ENCODE measurements at places on chromosomes 6 and 20.
A peak's percentile ranks its signal among the peaks of the same experiment; 100 is the strongest.

DNA sequence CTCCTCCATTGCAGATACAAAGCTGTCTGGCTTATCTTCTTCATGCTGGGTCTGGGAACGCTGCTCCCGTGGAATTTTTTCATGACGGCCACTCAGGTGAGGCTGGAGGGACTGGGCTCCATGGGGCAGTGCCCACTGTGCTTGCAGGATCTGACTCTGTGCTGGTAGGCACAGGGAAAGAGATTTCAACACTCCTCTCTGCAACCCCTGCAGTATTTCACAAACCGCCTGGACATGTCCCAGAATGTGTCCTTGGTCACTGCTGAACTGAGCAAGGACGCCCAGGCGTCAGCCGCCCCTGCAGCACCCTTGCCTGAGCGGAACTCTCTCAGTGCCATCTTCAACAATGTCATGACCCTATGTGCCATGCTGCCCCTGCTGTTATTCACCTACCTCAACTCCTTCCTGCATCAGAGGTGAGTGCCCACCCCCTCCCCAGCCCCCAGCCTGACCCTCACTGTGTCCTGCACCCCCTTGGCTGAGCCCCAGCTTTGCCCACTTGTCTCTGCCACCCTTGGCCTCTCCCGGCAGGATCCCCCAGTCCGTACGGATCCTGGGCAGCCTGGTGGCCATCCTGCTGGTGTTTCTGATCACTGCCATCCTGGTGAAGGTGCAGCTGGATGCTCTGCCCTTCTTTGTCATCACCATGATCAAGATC is 6.1 kb downstream of the SLC29A1 start:
- no peak for DNase-seq

- DNase-seq = no peak
These were observed 57.8 kb upstream of the EDN1 start for GRCh38 chr6:12232339-12232738.

GRCh38 chr6:41167173-41167963 is 4.5 kb upstream of the TREM2 start:
- no peak for DNase-seq

DNA sequence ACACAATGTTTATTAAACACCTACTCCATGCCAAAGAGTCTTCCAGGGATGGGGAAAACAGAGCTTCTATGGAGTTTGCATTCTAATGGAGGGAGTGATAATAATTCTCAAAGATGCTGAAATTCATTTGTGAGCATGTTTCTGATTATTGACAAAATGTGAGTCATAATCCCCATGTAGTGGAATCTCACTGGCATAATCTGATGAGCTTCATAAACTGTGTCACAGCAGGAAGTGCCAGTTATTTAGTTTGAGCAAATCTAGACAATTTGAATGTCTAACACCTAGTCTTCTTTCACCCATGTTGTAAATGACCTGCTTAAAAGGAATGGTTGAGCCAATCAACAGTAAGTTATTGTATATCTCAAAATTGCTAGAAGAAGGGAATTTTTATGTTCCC is 95.1 kb downstream of the KCNQ5 start:
- DNase-seq = no peak

GRCh38 chr6:109242925-109243324 is 139.3 kb downstream of the CD164 start:
- DNase-seq = no peak

DNA sequence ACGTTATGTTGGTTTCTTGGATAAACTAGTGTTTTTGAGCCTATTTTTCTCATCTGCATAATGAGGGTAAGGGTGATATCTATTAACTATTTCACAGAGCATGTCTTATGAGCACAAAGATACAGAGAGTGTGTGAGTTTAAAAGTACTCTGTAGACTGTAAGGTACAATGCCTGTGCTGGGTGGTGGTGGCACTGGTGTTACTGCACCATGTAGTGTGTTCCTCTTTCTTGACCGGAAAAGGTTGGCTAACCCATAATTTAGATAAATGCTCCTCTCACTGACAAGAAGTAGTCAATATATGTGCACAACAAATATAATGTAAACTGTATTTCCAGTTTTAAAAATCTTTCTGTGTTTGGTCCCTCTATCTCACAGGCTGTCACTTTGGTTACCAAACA is 116.2 kb upstream of the MMS22L start:
- no peak for DNase-seq

- no peak for DNase-seq
These were observed 17.3 kb downstream of the SNX5 start for GRCh38 chr20:17951323-17951722.

DNA sequence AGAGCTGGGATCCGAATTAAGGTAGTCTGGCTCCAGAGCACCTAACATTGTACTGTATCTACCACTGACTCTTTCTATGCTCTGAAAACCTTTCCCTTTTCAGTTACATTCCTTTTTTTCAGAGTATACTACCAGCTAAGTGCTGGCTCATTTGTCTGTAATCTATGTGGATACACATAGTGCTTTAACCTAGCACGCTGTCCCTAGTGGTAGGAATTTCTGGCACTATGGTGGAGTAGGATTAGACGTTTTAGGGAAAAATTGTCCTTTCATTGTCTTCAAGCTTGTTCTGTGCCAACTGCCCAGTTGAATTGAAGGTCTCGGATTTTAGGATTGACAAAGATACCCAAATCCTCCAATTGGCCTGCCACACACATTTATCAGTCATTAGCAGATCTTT is 259.1 kb upstream of the FERMT1 start:
- no peak for DNase-seq

- peak; percentile 33 for DNase-seq
These were observed at the start of gene SLCO4A1 for GRCh38 chr20:62642051-62642665. Gene SLCO4A1, plus strand, starts transcription at chr20:62642503. Its CDS starts 13,952 bp downstream, at chr20:62656455.

DNA sequence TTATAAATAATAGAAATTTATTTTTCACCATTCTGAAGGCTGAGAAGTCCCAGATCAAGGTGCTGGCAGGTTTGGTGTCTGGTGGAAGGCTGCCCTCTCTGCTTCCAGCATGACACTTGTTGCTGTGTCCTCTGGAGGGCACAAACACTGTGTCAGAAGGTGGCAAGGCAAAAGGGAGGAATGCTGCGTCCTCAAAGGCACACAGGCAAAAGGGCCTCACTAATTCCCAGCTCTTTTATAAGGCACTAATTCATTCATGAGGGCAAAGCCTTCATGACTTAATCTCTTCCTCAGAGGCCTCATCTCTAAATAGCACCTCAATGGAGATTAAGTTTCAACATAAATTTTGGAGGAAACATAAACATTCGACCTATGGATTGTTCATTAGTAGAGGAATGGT is 209.5 kb upstream of the SMLR1 start:
- DNase-seq = no peak

DNA sequence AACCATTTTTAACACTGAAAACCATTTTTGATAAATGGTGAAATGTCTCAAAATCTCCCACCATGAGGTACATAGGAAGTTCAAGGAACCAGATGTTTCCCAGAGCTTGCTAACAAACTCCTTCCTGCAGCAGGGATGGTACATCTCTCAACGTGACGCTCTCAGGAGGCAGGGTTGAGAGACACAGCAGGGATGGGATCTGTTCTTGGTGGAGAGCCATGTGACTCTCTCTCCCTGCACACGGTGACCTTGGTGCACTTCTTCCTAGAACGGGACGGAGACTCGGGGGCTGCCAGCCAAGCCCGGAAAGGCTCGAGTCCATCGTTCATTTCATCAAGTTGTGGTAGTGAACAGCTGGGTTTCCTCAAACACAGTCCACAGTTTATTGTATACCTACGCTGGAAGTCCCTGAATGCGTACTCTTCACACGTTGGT is 94.2 kb downstream of the FAM50B start:
- DNase-seq = no peak

GRCh38 chr6:30130887-30131862 is 4.8 kb upstream of the TRIM40 start:
- peak; percentile 60 for DNase-seq

GRCh38 chr6:81890846-81891245 is 138.4 kb upstream of the TENT5A start:
- DNase-seq = no peak

DNA sequence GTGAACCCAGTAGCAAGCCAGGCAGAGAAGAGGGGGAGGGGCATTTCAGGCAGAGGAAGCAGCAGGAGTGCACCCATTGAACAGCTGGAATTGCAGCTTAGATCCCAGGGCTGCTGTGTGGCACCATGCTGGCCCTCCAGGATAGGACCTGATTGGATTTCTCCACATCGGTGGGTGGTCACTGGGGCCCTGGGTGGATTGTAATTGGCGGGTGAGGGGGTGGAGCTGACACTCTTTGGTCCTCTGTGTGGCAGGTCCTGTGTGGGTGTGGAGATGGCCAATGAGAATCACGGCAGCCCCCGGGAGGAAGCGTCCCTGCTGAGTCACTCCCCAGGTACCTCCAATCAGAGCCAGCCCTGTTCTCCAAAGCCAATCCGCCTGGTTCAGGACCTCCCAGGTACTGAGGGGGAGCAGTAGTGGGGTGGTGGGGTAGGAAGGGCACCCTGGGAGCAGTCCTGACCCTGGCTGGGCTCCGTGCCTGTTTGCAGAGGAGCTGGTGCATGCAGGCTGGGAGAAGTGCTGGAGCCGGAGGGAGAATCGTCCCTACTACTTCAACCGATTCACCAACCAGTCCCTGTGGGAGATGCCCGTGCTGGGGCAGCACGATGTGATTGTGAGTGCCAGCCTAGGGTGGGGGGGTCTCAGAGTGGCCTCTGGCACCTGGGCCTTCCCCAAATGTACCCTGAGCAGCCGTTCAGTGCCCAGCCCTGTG is 4.4 kb downstream of the PCIF1 start:
- no peak for DNase-seq

DNA sequence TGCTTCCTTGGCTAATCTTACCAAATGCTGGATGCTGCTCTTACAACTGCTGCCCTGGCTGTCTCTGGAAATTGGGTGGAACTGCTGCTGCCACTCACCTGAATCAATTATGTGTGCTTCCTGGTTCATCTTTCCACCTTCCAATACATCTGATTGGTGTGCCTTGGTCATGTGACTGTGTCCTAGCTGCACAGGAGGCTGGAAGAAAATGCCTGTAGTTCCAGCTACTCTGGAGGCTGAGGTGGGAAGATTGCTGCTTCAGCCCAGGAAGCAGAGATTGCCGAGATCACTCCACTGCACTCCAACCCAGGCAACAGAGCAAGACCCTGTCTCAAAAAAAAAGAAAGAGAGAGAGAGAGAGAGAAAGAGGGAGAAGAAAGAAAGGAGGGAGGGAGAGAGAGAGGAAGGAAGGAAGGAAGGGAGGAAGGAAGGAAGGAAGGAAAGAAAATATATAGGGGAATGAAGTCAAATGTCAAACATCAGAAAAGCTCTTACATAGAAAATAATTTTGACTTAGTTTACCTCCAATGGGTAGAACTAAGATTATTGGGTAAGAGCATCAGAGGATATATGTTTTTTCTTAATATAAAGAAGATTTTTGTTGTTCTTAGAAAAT is 14.1 kb upstream of the PPARD start:
- no peak for DNase-seq

DNA sequence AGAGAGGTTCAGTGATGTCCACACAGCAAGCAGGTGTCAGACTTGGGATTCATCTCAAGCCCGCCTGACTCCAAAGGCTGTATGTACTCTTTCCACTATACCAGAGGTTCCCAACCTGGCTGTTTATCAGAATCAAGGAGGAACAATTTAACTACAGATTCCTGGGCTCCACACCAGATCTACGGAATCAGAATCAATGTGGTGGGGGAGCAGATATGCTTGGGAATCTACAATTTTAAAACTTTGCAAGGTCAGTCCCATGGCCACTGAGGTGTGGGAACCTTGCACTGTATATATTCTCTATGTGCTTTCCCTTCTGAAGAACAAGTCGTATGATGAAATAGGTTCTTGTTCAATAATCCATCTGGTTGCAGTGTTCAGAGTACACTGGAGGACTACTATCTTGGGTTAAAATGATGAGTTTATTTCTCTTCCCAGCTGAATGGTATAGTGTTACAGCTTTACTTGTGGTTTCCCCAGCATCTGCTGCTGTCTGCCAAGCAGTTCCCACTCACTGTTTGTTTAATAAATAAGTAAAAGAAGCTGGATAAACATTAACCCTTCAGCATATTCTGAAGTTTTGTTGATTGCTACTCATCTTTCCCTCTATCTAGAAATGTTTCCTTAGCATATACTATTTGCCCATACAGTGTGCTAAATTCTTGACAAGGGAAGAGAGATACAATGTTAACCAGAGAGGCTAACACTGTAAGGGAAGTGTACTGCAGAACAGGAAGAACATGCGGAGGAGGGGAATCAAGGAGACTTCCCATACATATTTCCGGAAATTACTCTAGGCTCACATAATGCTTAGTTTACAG is 9.9 kb downstream of the TTI1 start:
- no peak for DNase-seq

- no peak for DNase-seq
These were observed 239.8 kb upstream of the PREP start for GRCh38 chr6:105642708-105643107.

GRCh38 chr6:27829453-27830211 is 82.6 kb downstream of the OR2B2 start:
- DNase-seq = no peak

DNA sequence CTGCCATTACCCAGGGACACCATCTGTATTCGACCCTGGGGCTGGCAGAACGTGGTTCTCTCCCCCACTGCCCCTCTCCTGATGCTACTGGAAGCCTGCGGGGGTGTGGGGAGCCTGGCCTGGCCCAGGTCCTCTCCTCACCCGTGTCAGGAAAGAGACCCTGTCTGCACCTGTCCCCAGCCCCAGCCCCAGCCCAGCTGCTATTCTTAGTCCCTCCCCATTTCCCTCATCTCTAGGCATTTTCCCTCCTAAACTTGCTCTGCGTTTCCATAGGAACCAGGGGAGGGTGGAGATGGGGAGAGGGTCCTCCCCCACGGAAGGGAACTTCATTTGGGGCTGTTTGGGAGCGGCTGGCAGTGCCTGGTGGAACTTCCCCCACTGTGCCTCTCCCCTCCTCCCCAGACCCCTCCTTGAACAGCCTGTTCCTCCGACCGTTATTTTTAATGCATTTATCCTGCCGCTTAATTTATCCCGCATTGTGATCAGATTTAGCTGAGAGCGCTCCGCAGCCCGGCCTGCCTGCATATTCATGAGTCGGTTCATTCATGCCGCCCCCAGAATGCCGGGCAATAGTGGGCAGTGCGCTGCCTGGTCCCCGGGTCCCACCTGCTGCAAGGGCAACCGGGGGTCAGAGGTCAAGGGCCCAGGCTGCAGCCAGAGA is 31.8 kb upstream of the DLGAP4 start:
- no peak for DNase-seq

DNA sequence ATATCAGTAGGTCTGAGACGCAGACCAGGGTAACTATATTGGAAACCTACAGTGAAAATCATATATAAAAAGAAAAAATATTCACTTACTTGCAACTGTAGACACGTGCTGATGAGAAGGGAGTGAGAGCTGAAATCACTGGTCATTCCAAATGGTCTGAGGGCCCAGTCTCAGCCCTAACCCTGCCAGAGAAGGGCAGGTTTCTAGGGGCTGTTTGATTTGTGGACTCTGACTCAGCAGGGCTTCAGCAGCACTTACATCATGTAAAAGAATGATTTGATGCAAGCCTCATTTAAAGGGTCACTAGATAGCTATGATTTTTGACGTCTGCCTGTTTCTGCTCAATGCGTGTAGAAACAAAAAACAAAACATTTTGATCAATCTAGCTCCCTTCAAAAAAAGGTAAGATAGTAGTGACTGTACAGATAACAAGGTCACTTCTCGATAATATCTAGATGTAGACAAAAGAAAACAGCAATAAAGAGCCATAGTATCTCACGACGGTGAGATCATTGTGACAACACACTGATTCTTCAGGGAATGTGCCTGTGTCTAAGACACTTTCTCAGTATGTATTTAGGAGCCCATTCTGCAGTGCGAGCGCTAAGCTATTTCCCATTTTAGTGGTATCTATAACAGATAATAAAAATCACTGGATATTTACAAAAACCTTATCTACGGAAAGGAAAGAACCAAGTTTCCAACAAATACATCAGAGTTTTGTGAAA is 307.2 kb downstream of the HIVEP2 start:
- DNase-seq = no peak

GRCh38 chr6:135285165-135285564 is 104.1 kb downstream of the MYB start:
- DNase-seq = no peak
